Coronary artery (tissue), 2 donors: ENCODE measurements at places on chromosomes 7 and 10.

DNA sequence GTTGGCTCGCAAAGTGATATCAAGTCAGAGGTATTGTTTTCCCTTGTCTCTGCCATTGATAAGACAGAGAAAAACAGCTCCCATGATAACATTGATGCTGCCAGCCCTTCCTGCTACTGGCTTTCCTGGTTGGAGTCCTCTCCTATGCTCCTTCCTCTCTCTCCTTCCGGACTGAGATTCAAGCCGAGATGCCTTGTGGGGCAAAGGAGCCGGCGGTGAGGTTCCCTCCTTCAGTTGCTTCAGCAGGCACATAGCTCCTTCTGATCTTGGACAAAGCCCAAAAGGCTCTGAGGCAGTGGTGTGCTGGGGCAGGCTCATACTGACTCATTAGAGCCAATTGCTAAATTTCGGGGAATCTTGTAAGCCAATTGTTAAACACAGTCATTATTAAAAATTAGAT lies 8.8 kb upstream of the ZCCHC24 start:
- DNase-seq = peak; percentile 71

- no peak for DNase-seq
These were observed 41.1 kb downstream of the SUGCT start for GRCh38 chr7:40175725-40176510.

DNA sequence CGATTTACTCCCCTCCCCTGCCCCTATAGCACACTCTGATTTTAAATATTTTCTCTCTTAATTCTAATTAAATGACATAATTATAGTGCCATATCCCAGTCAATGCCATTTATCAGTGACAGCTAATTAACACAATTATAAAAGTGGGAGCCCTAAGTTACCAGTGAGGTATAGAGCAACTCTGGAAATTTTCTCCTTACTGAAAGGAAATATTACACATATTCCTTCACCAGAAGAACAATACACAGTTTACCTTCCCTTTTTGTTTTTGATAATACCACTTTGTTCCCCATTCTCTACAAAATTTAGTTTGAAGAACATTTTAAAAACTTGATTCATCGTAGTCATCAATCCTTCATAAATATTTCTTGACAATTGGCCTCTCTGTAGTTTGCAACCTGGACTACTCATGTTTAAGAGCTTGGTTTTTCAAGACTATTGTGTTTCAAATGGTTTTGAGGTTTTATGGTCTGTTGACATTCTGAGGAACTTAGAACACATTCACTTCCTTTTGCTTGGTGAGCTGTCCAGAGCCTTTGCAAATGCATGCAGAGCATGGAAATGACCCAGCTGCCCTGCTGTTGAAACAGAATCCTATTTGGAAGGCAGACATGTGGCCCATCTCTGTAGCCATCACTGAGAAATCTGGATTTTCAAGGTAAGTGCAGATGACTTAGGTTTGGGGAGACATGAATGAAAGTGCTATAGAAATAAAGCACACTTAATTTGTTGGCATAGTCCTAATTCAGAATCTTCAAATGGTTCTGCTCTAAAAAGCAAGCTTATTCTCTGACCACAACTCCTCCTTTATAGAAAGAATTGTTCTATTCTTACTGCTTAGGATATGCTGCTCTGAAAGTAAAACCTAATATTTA lies at the start of gene GPR141:
Gene GPR141, plus strand, starts transcription at position 521 of the 875 bp plus-strand sequence. CDS start 56,628 bp downstream, outside the sequence.
- no peak for DNase-seq

GRCh38 chr7:108421720-108422331 lies 34.4 kb downstream of the NRCAM start:
- no peak for DNase-seq

- no peak for DNase-seq
These were observed 44.2 kb upstream of the PCBD1 start for GRCh38 chr10:70932392-70933196.

- DNase-seq = no peak
These were observed 129.3 kb upstream of the BET1 start for GRCh38 chr7:94133460-94133859.

GRCh38 chr7:87479951-87480350 lies 4.5 kb upstream of the ABCB4 start:
- no peak for DNase-seq

- no peak for DNase-seq
These were observed 500.1 kb upstream of the KLF6 start for GRCh38 chr10:4285121-4285520.

DNA sequence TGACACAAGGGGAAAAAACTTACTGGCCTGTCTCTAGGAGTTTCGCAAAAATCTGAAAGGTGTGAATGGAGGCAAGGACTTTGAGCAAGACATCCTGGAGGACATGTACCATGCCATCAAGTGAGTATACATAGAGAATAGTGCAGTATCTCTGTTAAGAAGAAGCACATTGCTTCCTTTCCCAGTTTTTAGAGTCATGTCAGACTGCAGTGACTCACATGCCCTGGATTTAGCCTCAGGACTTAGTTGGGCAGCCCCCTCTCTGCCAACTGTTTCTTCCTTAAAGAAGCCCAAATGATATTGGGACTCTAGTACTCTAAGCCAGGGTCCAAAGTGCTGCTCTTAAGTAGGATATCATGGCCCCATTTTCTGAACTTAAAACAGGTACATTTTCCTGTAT lies 28.1 kb upstream of the NFKB2 start:
- no peak for DNase-seq

- no peak for DNase-seq
These were observed 27.8 kb downstream of the NKX2-3 start for GRCh38 chr10:99560277-99561126.

- peak; percentile 94 for DNase-seq
These were observed 54.2 kb downstream of the TACR2 start for GRCh38 chr10:69362471-69362954.

DNA sequence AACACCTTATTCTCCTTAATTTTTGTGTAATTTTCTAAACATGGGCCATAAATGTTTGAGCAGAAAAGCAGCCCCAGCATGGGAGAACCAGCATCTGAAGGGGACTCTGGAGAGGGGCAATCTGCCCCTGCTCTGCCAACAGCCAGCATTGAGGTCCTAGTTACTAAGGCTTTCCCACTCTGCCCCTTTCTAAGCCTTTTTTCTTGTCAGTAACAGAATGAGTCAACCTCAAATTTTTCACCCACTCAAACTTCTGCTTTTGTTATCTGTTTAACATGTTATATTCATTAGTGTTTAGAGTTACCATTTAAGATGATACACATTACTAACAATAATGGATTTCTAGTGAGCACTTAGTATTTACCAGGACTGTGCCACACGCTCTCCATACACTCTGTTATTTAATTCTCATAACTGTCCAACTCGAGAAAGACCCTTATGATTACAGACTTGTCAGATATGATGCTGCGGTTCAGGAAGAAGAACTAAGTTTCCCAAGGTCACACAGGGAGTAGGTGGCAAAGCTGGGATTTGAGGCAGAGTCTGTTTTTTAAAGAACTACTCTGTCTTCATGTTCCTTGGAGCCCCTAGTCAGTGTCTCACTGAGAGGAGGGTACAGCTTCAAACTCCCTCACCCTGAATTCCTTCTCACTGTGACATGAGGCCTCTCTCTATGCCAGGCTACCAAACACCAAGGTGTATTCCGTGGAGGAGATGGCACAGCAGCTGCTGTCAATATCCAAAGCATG lies 19.9 kb upstream of the GPAM start:
- no peak for DNase-seq

DNA sequence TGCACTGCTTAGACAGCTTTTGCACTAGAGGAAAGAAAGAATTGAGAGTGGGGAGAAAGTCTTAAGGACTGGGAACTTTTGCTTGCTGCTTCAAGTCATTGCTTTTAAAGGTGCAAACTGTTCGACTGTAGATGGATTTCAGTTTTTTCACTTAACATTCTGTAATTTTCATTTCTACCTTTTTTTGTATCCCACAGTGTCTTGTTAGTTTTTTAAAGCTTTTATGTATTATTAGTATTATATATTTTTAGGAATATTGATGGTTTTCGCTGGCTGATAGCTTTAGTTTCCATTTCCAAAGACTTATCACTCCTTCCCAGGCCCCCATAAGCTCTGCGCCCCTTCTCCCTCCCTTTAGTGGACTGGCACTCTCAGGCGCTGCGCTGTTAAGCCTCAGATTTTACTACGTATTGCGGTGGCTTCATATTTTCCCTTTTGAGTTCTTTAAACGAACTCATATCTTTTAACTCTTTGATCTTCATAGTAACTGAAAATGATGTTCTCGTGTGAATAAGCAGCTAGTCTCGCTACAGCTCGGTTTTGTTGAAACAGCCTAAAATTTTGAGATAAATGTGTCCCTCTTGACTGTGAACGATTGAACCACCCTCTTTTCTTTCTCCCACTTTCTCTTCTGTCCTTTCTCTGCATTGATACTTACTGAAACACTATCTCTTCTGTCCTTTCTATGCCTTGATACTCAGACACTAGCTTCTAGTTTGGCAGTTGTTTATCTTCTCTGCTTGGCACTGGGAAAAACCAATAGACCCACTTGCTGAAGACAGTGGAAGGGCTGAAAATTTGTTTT lies 2.5 kb upstream of the ETV1 start:
- DNase-seq = no peak
